ENCODE measurements at places on chromosomes 7 and 10.
A peak's percentile ranks its signal among the peaks of the same experiment; 100 is the strongest.

GRCh38 chr10:101856626-101857025 lies 13.0 kb upstream of the KCNIP2 start:
- no peak for DNase-seq

DNA sequence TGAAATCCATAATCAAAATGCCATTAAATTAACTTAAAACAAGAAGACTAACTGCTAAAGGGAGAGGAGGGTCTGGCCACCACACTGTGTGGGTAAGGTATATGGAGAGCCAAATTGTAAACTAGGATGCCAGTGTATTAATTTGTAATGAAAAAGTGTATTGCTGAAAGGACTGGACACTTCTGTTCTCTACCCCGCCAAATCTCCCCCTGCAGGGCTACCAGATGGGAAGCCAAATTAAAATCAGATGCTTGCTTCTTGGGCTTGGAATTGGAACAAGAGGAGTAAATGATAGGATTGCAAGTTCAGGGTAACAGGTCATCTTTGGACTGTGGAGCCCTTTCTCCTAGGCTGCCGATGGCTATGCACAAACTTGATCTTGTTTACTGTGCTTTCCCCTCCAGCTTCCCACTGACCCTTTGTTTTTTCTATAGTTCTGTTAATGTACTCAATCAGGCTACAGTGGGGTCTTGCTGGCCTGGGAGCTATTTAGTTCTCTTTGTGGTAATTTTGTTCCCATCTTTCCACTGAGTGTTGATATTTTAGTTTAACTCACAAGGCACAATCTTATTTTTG lies 932.1 kb upstream of the C7orf33 start:
- DNase-seq: no peak

- no peak for DNase-seq
These were observed 312.8 kb downstream of the LRMDA start for GRCh38 chr10:75744261-75744660.

GRCh38 chr7:125358551-125359167 lies 429.0 kb upstream of the POT1 start:
- DNase-seq: no peak

DNA sequence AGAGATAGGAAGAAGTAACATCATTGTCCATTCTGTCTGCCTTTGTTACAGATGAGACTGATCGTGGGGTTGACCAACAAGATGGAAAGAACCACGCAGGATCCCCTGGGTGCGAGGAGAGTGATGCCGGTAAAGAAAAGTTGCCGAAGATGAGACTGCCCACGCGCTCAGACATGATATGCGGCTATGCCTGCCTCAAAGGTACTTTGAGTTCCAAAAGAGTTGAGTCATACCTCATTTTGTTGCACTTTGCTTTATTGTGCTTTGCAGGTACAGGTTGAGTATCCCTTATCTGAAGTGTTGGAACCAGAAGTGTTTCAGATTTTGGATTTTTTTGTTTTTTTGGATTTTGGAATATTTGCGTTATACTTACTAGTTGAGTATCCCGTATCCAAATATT lies 12.2 kb upstream of the CLCN1 start:
- no peak for DNase-seq

DNA sequence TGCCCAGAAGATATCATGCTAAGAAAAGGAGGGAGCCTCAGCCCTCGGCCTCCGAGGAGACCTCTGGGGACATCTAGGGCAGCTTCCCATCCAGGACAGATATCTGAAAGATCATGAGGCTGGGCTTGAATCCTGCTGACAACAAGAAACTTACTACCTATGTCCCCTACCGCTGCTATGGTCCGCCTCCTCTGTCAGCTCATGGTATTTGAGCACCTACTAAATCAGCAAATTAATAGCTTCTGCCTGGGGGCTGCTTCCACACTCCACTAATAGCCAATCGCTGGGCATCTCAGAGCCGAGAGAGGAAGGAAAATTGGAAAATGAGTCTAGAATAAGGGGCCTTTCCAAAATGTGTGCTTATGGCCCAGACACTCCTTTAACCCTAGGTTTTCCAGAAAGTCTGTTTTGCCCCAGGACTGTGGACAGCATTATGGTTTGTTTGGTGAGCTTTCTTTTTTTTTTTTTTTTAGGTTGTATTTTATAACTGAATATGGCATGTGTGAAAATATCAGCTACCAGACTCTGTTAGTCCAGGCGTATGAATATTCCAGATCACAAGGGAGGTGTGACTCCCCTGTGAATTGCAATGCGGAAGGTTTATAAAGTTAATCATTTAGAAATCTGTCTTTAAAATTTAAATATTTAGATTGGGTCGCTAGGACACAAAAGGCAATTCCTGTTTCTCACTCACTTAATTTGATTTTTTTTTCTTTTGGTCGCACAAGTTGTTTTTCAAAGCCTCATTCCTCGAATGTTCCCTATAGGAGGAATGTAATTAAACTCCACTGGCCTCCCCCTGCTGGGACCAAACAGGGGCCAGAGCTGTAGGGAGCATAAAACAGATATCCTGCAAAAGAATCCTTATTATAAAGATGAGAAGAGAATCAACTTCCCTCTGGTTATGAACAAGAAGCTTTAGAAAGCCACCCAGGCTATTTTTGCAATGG lies 89.4 kb downstream of the PARP12 start:
- no peak for DNase-seq

DNA sequence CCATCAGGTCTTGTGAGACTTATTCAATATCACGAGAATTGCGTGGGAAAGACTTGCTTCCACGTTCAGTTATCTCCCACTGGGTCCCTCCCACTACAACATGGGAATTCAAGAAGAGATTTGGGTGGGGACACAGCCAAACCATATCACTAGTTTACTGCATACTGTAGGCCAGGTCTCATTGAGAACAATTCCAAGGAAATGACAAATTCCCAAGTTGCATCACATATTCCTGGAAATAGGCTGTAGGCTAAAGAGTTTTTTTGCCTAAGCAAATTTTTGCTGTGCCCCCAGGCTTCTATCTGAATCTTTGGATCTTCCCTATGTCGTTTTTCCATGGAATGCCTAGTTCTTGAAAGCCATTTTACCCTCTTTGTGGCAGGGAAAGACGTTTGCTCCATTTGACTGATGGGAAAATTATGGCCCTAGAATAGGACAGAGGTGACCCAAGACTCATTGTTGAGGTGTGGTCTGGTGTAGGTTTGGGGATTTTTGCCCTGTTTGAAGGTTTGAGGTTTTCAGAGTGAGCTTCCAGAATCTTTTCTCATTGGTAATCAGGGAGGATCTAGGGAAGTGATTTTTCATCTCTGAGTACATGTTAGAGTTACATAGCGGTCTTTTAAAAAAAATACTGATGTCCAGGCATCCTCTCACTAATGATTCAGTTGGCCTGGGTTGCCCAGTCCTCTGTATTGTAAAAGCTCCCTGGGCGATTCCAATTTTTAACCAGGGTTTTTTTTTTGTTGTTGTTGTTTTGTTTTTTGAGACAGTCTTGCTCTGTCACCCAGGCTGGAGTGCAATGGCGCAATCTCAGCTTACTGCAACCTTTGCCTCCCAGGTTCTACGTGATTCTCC lies 44.4 kb downstream of the TACR2 start:
- DNase-seq: no peak

- no peak for DNase-seq
These were observed 1150.0 kb upstream of the POT1 start for GRCh38 chr7:126079581-126079980.

- no peak for DNase-seq
These were observed 46.7 kb upstream of the FAM3C start for GRCh38 chr7:121442845-121443244.

DNA sequence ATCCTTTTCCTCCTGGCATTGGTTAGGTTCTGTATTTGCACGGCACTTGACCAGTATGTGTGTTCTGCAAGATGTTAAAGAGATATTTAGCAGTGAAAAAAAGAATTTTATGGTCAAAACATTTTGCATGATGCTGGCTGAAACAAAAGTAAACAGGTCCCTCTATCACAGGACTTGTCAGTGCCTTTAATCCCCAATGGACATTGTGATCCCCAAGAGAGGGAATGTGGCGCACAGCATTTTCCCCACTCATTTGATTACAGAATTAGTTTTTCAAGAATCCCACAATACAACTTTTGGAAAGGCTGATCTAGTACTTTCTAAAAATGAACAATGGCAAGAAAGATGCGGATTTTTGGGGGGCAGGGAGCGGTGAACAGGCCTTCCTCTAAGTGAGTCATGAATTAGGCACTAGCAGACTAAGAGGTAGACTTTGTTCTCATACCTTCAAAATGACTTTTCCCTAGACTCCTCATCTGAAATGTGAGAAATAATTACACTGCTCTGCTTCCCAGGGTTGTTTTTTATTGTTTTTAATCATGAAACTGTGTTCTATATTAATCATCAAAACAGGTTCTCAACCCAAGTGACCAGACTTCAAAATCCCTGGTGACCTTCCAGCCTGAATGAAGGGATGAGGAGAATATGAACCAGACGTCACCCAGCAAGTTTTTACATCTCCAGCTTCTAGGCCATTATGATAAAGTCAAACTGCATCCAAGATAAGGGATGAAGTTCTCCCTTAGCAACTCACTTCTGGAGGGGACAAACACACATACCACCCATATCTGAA lies 8.6 kb downstream of the FBXW4 start:
- DNase-seq: no peak

DNA sequence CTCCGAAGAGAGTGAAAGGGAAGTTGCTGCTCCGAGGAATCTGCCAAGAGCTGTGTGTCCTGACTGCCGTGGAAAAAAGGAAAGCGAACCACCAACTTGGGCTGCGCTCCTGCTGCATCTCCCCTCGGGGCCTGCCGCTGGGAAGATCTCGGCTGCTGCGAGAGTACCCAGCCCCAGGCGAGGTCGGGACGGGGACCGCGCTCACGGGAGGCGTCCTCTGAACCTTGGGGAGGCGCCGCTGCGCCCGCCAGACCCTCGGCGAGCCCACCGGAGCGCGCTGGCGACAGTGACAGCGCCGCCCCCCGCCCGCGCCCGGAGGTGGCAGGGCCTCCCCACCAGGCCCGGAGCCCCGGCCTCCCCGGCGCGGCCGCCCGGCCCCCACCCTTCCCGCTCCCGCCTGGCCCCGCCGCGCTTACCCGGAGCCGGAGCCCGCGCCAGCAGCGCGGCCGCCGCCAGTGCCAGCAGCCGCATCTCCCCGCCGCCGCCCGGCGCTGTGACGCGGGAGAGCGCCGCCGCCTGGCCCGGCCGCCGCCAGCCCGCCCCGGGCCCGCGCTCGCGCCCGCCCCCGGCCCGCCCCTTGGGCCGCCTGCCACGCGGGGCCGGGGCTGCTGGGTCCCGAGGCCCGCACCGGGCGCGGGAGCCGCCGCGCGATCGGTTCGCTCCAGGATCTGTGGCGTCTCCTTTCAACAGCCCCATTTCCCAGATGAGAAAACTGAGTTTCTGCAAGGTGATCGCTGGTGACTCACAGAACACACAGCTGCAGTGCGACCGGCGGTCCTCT lies at the start of gene VSTM4:
VSTM4 (minus strand) TSS at position 508 of the 781 bp plus-strand sequence; CDS start at position 471, 37 bp downstream.
- no peak for DNase-seq

DNA sequence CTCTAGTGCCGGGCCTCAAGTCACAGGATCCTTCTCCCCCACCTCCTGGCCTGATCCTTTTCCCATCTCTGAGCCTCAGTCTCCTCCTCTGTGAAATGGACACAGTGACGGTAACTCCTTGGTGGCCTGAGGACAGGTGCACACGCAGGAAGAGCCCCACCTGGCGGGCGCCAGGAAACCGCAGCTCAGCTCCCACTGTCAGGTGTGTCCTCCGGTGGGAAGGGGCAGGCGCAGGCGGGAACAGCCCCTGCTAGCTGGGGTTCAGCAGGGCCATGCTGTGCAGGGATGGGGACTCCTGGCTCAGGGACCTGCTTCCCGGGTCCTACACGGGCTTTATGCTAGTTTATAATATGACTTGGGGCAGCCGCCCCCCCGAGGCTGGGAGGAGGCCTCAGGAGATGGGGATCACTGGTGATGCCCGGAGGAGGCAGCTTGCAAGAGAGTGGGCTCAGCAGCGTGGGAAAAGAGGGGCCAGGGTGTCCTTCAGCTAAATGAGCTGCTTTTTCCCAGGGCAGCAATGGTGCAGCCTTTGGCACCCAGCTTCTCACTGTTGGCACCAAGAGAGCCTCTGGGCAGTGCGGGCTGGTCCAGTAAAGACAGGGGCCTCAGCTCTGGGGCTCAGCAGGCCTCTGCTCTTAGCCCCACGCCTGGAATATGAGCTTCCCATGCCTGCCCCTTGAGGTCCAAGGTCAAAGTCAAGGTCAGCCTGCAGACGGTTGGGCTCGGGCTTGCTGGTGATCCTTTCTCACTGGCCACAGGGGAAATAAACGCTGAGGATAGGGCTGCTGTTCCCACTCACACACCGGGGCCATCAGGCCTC lies 68.0 kb upstream of the FAM20C start:
- DNase-seq: no peak

DNA sequence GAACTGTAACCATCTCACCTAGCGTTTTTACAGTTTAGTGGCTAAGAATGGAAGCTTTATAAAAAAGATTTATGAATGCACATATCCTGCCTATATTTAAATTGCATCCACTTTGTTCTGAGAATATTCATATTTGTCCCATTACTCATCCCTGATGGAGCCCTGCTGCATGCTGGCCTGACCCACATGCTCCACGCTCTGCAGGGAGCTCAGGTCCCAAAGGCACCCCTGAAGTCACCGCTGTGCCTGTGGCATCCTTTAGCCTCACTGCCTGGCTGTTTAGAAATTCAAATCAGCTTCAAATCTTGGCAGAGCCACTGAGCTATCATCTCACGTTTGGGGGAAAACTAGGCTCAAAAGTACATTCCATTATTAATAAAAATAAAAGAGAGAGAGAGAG lies 24.4 kb downstream of the C10orf90 start:
- no peak for DNase-seq

- no peak for DNase-seq
These were observed 8.0 kb downstream of the OR9A2 start for GRCh38 chr7:143018931-143019330.

GRCh38 chr10:116892907-116893685 lies 43.8 kb downstream of the ENO4 start:
- peak; percentile 9 for DNase-seq

DNA sequence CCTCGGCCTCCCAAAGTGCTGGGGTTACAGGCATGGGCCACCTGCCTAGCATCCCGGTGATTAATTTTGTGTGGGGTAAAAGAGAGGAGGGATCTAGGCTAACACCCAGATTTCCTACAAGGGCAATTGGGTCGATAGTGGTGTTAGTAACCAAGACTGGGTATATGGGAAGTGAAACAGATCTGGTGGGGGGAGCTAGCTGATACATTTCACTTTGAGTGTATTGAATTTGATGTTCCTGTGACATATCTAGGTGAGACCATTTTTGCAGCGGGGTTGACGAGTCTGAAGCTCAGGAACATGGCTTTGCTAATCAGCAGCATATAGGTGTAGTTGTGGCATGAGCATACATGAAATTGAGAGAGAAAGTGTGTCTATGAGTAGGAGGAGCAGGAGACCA lies 12.0 kb downstream of the CLCN1 start:
- DNase-seq: no peak

DNA sequence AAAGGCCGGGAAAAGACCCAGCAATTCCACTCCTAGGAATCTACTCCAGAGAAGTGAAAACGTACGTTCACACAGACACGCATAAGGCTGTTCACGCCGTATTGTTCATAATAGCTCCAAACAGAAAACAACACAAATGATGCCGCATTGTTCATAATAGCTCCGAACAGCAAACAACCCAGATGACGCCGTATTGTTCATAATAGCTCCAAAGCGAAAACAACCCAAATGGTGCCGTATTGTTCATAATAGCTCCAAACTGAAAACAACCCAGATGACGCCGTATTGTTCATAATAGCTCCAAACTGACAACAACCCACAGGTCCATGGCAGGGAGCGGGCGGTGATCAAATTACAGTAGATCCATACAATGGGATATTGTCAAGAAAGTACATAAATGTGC lies 85.2 kb upstream of the DNAAF5 start:
- DNase-seq: no peak

- no peak for DNase-seq
These were observed 31.3 kb upstream of the ITGA8 start for GRCh38 chr10:15751046-15751445.
